ENCODE measurements at places on chromosomes 1 and 21.
A peak's percentile ranks its signal among the peaks of the same experiment; 100 is the strongest.

- no peak for DNase-seq
These were observed 4.4 kb downstream of the TACSTD2 start for GRCh38 chr1:58572690-58573089.

- DNase-seq: no peak
These were observed 446.0 kb downstream of the GPATCH2 start for GRCh38 chr1:217184854-217185253.

DNA sequence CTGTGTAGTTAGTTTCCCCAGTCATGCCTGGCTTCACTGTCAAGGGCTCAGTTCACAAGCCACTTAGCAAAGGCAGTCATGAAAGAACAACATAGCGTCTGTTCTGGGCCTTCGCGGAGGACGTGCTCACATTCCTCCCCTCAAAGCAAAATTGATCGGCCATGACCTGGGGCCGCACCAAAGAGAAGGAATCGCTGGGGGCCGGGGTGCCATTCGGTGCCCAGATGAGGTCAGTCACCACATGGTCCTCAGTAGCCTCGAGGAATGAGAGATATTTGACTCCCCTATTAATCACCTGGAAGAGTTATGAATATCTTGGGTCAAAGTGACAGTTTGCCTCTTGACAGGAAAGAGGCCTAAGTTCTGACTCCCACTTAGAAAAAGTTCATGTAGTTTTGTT is 251.1 kb upstream of the JUN start:
- DNase-seq: no peak

GRCh38 chr1:47175227-47175934 is 14.5 kb downstream of the PDZK1IP1 start:
- no peak for DNase-seq

DNA sequence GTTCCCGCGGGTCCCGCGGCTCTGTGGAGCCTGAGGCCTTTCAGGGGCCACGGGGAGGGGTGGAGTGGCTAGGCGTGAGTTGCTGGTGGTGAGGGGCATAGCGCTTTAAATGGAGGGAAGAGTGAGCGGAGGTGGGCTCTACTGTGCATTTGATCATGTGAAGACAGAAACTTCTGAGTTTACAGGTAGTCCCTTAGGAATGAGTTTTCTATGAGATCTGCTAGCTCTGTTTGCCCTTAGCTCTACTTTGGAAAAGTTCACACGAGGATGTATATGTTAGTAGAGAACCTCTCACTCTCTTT is 593 bp downstream of the ST6GALNAC3 start:
- DNase-seq: no peak

DNA sequence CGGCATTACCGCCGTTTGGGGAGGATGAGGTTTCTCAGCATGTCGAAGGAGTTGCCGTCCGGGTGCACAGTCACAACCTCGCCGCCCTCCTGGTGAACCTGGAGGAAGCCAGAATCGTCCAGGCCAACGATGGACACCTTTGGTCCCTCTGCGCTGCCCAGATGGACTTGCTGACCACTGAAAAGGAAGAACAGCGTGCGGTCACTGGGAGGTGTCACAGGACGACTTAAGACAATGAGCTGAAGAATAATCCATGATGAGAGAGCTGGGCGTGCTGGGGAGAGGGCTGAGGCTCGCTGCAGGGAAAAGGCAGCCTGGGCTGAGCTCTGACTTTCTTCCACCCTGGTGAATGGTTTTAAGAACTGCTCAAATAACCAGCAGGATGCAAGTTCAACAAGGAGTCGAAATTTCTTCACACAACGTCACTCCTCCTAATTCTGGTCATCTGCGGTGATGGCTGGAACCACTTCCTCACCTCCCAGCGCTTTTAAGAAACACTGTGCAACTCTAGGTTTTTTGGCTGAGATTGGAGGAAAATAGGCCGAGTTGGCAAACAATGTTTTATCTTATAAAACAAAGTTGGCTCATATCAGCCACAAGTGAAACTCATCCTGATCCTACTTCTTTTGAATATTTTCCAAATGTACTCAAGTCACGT is 55.5 kb downstream of the SIM2 start:
- no peak for DNase-seq

DNA sequence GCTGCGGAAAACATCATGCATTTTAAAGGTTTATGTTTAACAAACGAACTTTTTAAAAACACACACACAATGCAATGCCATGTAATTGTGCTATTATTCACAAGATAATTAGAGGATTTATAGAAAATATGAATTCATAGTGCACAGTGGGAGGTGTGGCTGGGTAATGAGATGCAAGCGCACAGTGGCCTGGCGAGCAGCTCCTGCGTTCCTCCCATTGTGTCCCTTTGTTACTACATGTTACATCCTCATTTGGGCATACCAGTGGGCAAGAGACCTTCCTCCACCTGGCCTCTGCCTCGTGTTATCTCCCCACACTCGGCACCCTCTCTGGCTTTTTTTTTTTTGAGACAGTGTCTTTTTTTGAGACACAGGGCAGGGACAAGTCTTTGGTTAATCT is 30.0 kb upstream of the TENT5B start:
- DNase-seq: no peak

DNA sequence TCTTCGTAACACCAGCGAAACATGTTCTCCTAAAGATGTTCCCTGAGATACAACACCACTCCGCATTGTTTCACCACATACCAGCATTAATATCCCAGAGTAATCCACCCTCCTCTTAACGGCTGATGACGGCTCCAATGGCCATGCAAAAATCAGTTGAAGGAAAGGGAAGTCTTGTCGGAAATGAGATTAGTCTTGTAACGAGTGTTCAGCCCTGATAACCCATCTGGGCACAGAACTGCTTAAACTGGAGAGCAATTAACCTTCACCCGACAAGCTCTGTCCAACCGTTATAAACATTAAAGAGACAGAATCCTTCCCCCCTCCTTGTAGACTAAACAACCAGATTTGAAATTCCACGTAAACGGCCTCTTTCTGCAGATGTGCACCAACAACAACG is 21.9 kb downstream of the ERG start:
- no peak for DNase-seq

GRCh38 chr1:216815260-216816131 is 92.3 kb upstream of the ESRRG start:
- DNase-seq: no peak

- peak; percentile 26 for DNase-seq
These were observed 722 bp downstream of the LZIC start for GRCh38 chr1:9942399-9942938.

DNA sequence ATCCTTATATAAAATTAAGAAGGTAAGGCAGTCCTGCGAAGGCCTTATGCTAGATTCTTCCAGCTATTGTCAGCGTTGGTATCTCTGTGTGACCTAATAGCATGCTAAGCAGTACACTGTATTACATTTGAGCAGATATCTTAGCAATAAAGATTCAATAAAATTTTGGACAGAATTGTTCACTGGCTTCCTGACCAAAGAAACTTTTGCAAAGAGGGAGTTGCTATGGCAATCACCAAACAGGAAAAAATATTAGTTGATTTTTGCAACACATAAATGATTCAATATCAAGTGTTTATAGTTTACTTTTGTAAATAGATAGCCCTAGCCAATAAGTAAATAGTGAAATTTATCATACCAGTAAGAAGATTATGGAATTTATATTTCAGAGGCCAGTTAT is 31.0 kb upstream of the PLEKHO1 start:
- no peak for DNase-seq

DNA sequence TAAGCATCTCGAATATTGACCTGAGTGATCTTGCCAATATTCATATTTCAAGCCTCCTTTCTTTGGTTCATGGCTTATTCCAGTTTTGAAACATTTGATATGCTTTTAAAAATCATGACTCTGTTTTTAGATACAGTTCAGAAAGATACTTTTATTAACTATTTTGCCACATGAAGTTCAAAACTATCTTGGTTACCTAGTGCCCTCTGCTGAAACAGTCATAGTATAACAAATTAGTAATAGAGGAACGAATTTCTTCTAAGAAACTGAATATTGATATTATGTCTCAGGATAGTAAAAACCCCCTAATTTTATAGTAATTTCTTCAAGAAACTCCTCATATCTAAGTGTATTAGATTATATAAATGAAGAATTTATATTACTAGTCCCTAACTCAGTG is 52.6 kb upstream of the RC3H1 start:
- no peak for DNase-seq

DNA sequence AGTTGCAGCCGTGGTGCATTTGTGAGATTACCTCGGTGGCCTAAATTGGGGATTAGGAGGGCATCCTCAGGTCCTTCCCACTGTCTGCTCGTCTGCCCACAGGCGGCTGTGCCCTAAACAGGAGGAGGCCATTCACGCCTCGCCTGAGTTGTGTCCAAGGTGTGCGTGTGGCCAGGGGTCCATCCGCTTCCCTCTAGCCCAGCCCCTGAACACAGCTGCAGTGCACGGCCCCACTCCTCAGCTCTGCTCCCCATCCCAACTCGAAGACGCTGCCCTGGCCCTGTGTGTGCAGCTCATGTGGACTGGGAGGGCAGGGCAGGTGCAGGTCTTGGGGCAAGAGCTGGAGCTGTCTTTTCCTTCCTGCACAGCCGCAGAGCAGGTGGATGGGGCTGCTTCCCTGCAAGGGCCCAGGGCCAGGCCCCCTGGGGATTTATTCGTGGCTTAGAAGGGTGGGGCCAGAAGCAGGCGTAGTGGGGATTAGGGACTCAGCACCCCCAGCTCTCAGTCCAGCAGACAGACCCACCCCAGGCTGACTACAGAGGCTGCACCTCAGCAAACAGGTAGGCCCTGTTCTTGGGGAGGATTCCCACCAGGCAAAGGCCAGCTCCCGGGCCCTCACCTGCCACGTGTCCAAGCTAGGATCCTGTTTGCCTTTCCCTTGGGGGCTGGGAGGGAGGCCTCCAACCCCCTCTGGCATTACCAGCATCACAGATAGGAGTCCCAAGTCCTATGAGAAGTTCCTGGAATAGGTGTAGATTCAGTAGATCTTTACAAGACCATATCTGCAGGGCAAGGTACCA is 4.3 kb downstream of the GUK1 start:
- DNase-seq: no peak

- no peak for DNase-seq
These were observed 55.0 kb downstream of the NTMT2 start for GRCh38 chr1:170200621-170201397.

DNA sequence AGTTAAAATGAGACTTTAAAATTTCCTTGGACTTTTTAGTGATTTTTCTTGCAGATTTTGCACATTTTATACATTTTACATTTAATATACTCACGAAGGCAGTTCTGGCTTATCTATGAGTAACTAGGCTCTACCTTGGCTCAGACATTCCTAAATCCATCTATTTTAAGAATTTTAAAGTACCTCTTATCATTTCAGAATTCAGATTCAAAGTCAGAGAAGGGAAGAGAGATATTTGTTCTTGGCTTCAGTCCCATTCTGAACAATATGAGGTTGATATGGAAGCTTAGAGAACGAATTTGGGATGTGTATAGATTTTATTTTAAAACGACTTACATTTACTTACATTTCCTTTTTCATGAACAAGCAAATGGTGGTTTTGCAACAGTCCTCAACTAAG is 230.2 kb downstream of the LMO4 start:
- DNase-seq: no peak

DNA sequence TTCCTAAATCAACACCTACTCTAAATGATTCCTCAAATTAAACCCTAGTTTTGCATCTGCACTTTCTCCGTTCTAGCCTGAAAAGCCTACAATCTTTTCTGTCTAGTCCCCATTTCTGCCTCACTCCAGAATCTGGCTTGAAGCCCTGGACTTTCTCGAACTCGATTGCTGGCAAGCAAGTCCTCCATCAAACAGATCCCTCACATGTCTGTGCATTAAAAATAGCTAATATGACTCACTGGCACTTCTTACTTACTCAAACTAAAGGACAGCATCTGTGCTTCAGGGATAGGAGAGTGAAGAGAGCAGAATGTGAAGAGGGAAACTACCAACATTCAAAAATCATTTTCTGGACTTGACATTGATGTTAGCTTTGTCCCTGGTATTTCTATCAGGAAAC is 51.8 kb upstream of the CXADR start:
- DNase-seq: no peak

- no peak for DNase-seq
These were observed 61.3 kb downstream of the ITGB3BP start for GRCh38 chr1:63461661-63462230.

DNA sequence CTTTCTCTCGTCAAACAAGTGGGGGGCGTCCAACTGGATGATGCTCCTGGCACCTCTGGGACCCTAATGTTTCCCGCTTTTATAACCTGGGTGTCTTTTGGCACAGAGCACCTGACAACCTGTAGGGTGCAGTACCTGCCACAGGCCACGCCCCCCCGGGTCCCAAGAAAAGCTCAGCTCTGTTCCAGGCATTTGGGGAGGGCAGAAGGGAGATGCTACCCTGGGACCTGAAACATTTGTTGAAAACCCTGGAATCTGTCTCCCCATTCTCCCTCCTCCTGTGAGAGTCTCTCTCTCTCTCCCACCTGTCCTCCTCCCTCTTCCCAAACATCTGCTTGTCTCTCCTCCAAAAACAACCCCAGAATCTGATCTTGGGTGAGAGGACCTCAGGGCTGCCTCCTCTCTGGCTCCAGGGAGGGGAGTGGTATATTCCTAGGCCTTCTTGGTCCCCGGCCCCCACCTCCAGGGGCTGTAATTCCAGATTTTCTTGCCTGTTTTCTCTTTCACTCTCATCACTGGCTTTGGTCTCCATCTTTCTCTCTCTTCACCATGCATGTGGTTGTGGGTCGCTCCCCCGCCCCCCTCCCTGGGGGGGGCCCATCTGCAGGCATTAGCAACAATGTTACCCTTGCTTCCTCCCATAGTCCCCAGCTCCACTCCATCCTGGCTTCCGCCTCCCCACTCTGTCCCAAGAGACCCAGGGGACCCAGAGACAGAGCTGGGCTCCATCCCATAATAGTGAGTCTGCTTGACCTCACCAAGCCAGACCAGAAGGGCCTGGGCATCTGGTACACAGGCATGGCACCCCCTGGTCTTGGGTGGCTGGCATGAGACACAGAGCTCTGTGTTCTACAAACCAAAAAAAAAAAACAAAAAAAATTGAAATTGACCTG is 4.1 kb downstream of the AHDC1 start:
- no peak for DNase-seq

GRCh38 chr1:186819126-186819525 is 9.6 kb upstream of the PLA2G4A start:
- no peak for DNase-seq

DNA sequence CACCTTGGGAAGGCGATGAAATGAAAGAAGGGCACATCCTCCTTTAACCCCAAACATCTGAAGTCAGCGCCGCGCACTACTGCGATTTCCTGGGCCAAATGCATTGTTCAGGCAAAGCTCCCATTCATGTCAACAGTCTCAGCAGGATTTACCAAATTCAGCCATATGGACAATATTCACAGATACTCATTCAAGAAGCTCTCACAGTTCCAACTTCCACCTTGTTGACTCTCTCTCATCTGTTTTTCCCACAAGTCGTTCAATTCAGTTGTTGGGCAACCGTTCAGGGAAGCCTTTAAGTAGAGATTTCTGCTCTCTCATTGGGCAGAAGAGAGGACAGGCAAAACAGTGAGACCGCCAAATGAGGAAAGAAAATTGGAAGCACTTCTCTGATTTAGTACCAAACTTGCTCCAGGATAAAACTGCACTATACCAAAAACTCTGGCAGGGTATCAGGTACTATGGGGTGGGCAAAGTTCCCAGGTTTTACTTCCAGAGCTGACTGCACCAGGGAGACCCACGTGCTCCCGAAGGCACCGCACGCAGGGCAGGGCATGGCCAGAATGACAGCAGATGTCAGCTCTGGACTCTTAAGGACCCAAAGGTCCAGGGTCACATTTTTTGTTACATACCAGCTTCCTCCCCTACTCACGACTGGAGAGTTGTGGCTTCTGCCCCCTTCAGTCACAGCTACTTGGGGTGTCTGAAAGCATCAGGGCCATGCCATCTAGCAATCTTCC is 668.8 kb downstream of the KIF26B start:
- DNase-seq: no peak

- no peak for DNase-seq
These were observed 5.0 kb downstream of the GJB3 start for GRCh38 chr1:34785875-34786470.
